NCI-H2171 treated with DMSO at 0.1 percent for 48 hours (cell line): ENCODE measurements at places on chromosomes 2 and 18.
A peak's percentile ranks its signal among the peaks of the same experiment; 100 is the strongest.

DNA sequence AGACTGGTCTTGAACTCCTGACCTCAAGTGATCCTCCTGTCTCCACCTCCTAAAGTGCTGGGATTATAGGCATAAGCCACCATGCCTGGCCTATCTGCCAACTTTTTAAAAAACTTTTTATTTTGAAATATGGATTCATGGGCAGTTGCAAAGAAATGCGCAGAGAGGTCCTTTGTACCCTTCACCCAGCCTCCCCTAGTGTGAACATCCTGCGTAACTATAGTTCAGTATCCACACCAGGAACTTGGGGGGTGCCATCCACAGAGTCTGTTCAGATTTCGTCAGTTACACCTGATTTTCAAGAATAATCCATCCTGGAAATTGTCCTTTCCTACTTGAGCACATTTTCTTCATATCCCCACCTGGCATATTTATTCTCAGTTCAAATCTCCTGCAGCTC, 33.0 kb downstream of the EFR3B start:
- DNase-seq = no peak

DNA sequence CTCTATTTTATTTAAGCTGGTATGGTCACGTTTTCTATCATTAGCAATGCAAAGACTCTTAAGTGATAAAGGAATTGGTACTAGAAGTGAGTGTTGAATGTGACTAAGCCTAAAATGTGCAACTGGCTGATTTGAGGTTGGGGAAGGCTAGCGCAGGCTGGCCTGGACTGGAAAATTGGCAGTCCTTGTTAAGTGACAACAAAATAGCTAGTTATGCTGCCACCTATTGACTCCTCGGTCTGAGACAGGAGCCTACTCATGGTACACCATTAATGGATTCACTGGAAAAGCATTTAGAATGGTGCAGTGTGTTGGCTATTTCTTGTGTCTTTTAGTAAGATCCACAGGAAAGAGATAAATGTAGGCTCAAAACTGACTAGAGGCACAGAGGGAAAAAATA, 5.7 kb upstream of the WIPF1 start:
- DNase-seq = peak; percentile 30

DNA sequence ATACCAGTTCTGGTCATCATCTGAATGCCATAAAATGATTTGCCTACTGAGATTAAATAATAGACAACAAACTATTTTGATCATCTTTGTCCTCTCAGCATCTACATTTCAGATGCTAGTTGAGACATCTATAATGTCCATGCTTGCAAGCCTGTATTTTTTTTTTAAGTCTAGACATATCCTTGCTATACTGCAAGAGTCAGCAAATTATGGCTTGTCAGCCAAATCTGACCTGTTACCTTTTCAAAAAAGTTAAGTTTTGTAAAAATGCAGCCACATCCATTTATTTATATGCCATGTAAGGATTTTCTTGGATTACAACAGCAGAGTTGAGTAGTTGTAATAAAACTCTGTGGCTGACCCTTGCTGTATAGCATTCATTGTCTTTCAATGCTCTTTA, 1355.7 kb upstream of the FAM98A start:
- DNase-seq = no peak

- DNase-seq = no peak
These were observed 42.4 kb downstream of the ITGB1BP1 start for GRCh38 chr2:9380702-9381628.

GRCh38 chr2:188327518-188328213, 36.0 kb downstream of the GULP1 start:
- no peak for DNase-seq

DNA sequence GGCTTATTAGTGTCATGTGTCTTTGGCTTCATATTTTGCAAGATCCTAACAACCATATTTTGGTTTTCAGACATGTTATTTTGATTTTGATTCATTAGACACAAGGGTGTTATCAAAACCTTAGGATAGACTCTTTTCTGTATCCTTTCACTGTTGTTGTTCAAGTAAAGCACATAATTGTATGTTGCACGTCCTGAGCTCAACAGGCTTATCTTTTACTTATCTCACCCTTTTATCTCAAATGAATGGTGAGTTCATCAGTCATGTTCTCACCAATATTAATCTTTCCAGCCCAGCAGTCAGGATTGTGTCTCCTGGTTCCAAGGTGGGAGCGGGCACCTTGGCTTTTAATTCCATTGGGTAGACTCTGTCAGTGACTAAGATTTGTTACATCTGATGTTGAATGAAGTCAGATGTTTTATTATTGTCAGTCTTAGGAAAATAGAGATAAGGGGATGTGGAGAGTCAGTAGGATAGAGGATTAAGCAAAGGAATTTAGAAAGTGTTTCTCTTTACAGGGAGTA, 11.9 kb downstream of the GPN1 start:
- DNase-seq = no peak

DNA sequence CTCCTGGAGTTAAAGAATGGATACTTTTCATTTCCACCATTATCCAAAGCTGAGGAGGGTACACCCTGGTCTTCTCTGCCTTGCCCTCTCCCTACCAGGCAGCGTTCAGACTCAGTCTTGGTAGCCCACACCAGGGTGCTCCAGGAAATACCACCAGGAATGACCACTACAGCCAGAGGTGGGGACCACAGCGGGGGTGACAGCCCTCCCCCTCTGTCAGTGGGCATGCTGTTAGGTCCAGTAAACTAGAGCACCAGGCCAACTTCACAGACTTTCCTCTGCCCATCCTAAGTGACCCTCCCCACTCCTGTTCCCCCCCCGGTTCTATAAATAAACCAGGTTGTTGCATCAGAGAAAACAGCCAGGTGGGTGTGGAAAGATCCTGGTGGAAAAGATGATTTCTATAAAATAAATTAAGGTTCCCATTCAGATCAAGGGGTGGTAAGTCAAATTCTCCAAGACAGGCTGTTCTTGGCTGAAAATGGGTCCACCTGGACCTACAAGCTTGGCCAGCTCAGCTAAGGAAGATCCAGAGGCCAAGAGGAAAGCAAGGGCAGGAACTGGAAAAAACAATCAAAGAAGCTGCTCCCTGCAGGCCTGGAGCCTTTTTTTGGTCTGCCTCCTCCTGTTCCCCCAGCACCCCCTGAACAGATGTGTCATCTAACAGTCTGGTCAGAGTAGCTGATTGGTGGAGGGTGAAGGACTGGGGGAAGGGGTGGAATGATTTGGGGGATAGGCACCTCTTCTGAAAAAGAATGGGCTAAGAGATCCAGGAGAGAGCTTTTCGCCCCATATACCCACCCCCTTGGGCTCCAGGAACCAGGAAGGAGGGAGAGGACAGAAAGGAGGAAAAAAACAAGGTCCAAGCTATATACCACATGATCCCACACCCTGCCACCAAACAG, 2.3 kb downstream of the RAB11FIP5 start:
- DNase-seq = peak; percentile 40

DNA sequence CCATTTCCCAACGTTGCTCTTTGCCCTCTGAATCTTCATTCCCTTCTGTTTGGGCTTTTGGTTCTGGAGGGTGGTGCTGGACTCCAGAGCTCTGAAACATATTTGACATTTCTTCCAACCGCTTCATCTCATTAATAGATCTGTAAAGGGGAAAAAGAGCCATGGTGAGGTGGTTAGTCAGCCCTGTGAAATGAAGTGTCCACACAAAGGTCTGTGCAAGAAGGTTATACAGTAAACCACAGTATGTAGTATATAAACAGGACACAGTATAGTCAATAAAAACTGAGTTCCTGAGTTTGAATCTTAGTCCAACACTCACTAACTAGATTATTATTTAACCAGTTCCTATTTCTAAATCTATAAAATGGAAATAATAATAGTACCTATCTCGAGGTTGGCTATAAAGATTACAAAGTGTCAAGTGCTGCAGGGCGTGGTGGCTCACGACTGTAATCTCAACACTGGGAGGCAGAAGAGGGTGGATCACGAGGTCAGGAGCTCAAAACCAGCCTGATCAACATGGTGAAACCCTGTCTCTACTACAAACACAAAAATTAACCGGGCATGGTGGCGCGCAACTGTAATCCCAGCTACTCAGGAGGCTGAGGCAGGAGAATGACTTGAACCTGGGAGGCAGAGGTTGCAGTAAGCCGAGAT, 13.1 kb downstream of the STARD7 start:
- DNase-seq = no peak

GRCh38 chr2:231334981-231335380, 60.5 kb upstream of the B3GNT7 start:
- no peak for DNase-seq

- no peak for DNase-seq
These were observed 16.3 kb downstream of the SULT1C2 start for GRCh38 chr2:108304975-108305374.
